ENCODE measurements at places on chromosomes 4 and X.

DNA sequence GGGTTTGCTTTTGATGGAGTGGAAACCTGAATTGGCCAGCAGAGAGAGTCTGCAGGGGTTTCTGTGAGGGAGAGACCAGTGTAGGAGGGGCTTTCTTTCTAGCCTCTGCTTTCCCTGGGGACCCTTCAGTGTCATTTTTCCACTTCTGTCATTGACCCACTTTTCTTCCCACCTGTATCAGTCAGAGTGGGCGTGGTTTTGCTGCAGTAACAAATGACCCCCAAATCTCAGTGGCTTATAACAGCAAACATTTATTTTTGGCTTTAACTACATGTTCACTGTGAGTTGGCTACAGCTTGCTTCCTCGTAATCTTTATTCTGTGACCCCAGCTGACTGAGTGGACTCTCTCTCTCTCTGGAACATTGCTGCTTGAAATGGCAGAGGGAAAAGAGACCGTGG, 25.6 kb upstream of the PTTG2 start:
- DNase-seq: no peak

DNA sequence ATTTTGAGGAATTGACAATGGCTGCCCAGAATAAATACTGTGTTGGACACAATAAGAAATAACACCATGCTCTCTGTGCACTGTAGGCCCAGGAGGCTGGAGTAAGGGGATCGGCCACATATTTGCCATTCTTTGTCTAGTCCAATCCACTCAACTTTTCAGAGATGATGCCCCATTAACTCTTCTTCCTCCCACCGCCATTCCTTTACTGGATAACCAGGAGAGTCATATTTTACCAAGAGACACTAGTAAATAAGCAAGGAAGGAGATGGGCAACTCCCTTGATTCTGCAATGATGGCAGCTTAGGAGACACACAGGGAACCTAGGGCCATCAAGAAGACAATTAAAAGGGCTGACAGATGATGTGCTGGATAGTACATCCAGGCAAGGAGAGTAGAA, 87.9 kb upstream of the GPC3 start:
- no peak for DNase-seq

DNA sequence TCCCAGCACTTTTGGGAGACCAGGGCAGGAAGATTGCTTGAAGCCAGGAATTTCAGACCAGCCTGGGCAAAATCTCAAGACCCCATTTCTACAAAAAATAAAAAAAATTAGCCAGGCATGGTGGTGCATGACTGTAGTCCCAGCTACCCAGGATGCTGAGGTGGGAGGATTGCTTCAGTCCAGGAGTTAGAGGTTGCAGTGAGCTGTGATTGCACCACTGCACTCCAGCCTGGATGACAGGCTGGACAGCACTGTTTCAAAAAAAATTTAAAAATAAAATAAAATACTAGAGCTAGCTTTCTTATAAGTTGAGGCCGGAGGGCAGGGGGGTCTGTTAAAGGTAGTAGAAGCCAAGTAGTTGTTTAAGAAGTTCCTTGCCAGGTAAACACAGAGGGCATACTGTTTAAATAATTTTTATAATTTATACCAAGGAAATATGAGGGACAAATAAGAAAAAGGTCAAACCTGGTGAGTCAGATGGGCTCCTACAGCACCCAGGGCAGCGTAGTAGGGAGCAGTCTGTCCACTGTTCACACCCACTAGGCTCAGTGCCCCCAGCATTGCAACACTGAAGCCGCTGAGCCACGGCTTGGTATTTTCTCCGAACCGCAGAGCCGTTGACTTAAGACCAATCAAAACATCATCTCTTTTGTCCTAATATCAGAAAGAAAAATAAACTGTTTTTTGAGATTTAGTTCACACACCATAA, 17.3 kb downstream of the COQ2 start:
- peak; percentile 80 for DNase-seq

DNA sequence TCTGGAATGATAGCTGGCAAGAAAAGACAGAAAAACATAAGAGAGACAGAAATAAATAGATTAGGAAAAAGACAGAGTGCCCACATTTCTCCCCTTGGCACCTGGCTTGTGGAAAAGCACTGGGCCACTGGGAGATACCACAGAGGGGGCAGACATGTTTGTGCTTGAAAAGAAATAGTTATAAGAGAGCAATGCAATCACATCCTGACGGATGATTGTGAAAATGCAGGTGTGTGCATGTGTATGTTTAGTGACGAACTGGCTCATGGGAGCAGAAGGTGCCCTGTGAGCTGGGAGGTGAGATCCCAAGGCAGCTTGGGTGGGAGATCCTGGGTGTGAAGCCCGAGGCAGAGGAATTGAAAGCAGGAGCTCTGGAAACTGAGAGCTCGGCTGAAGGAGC, 617.9 kb downstream of the BCOR start:
- DNase-seq: no peak

- DNase-seq: no peak
These were observed 6.9 kb downstream of the L1CAM start for GRCh38 chrX:153878969-153879653.

DNA sequence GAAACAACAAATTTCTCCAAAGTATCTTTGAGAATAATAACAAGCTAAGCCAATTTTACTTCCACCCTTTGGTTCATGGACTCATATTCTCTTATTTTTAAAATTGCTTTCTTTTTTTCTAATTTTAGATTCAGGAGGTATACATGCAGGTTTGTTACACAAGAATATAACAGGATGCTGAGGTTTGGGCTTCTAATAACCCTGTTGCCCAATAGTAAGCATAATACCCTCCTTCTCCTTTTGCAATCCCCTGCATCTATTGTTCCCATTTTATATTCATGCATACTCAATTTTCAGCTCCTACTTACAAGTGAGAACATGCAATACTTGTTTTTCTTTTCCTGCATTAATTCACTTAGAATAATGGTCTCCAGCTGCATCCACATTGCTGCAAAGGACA, 202.3 kb upstream of the FSTL5 start:
- DNase-seq: no peak

- DNase-seq: peak; percentile 86
These were observed 39.5 kb upstream of the MAP3K15 start for GRCh38 chrX:19554786-19555185.

GRCh38 chrX:101478366-101478765, 6.9 kb upstream of the ARMCX4 start:
- DNase-seq: peak; percentile 42

DNA sequence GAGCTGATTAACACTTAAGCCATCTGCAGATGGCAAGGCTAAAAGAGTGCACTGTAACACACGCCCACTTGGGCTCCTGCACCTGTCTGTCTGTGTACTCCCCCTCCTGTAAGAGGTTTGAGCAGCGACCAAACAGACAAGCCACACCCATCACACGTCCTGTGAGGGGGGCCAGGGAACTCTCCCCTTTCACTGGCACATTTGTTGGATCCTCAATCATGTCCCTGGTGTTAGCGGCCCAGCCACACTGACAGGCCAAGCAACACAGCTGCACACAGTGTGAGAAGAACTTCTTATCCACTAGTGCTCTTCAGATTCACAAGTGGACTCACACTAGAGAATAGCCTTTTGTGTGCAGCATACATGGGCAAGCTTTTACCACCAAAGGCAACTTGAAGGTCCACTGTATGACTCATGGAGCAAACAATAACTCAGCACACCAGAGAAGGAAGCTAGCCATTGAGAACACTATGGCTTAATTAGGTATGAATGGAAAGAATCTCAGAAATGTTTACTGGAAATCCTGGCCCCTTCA, 29.1 kb upstream of the UTP14A start:
- DNase-seq: peak; percentile 74

GRCh38 chr4:122616915-122617596, 3.8 kb downstream of the IL21 start:
- DNase-seq: no peak

DNA sequence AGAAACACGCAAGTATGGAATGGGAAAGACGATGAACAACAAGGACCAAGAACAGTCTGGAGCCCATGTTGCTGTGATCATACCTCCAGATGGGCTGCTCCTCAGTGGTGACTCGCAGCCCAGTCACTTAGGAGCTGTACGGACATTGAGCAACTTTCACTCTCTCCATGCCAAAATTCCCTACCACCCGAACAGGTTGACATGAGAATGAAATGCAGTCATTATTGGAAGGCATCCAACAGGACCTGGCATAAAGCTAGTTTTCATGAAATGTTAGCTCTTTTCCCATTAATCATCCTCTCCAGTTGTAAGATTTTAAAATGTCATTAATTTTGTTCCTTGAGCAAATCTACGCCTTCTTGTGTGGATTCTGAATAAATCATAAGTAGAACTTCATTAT, 82.7 kb upstream of the GPM6B start:
- peak; percentile 86 for DNase-seq

DNA sequence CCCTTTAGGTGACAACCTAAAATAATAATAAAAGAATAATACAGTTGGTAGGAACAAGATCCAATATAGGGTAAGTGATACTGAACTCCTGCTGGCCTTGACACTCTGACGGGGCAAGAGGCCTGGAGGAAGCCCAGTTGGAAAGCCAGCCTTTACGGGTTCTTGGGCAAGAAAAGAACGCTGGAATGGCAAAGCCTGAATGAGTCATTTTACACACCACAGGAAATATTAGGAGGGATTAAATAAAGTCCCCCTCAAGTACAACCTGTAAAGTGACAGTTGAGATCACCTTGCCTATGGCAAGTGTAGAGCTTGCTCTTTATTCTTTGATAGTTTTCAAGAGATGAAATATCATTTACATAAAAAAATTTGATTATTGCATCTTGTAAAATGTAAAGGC, 244.5 kb upstream of the TLL1 start:
- no peak for DNase-seq

- DNase-seq: peak; percentile 21
These were observed 427.2 kb downstream of the FAT4 start for GRCh38 chr4:125741825-125742452.

- peak; percentile 20 for DNase-seq
These were observed 95.8 kb downstream of the DHX15 start for GRCh38 chr4:24488399-24489164.

GRCh38 chr4:138437263-138437851, 195.2 kb upstream of the SLC7A11 start:
- no peak for DNase-seq

- DNase-seq: no peak
These were observed 35.1 kb downstream of the TEC start for GRCh38 chr4:48234575-48234974.

GRCh38 chr4:109760682-109761081, 30.8 kb upstream of the PLA2G12A start:
- DNase-seq: no peak

GRCh38 chrX:71622576-71623450, 4.5 kb upstream of the CXCR3 start:
- DNase-seq: peak; percentile 58

- DNase-seq: peak; percentile 62
These were observed 139.5 kb downstream of the SLIT2 start for GRCh38 chr4:20391198-20391597.

GRCh38 chr4:4803216-4803911, 56.1 kb upstream of the MSX1 start:
- no peak for DNase-seq

DNA sequence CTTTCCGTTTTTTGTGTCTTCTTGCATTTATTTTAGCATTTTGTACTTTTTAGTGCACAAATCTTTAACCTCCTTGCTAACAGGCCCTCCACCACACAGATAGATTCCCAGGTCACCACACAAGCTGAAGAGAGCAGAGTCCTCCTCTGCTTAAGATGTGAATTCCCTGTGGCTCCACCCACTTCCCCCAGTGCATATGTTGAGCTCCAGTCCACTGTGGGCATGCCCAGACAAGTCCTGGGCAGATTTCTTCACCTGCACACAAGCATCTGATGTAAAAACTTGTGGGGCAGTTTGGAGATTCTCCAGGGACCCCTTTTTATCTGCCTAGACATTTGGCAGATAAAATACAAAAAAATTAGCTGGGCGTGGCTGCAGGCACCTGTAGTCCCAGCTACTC, 19.8 kb upstream of the PASD1 start:
- DNase-seq: no peak

DNA sequence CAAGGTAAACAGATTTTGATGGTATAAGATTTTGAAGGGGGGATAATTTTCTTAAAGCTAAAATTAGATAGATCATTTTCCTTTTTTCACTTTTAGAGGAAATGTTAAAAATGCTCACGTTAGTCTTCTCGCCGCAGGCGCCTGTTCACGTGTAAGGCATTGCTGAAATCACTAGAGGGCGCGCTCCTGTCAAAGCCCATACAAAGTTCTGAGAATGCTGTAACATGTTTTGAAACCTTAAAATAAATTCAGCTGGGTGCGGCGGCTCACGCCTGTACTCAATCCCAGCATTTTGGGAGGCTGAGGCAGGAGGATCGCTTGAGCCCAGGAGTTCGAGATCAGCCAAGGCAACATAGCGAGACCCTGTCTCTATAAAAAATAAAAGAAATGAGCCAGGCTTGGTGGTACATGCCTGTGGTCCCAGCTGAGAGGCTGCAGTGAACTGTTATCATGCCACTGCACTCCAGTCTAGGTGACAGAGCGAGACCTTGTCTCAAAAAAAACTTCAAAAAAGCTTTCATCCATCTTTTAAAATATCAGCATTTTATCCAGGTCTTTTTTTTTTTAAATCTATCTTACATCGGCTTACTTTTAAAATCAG, 138.0 kb downstream of the RBMX2 start:
- DNase-seq: peak; percentile 4

- no peak for DNase-seq
These were observed 77.3 kb downstream of the DCAF8L1 start for GRCh38 chrX:27903960-27904359.

- DNase-seq: no peak
These were observed 68.2 kb downstream of the ZNF827 start for GRCh38 chr4:145870155-145871020.

DNA sequence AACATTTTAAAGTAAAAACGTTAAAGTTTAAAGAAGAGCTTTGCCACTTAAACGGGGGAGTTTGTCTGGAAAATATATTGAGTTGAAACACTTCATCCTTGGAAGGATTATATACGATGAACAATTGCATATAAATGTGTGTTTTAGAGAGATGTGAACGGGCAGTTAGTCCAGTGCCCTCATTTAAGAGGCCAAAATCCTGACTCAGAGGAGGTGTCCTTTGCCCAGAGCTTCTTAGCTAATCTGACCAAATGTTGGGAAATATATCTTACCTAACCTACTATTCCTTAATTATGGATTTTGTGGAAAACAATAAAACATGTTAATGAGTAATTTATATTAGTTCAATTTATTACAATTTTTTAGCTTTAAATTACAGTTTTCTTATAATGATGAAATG, 327.2 kb upstream of the DIPK2B start:
- DNase-seq: peak; percentile 22

DNA sequence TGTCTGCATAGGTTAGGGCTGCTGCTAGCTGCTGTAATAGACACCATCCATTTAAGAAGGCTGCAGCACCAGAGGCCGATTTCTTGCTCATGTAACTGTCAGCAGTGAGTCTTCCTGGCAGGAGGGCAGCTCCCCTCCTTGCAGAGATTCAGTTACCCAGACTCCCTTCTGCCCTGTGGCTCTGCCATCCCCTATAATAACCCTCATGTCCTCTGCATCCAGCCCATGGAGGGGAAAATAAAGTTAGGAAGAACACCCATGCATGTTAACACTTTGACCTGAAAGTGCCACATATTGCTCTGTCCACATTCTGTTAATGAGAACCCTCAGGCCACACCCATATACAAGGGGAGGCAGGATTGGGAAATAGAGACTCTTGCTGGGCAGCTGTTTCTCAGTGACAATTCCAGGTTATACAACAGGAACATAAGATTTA, 5.4 kb downstream of the STBD1 start:
- DNase-seq: no peak

- DNase-seq: no peak
These were observed 2.7 kb downstream of the GSX2 start for GRCh38 chr4:54102531-54103106.

GRCh38 chrX:69088171-69088938, 76.9 kb downstream of the PJA1 start:
- no peak for DNase-seq

GRCh38 chrX:69615779-69616456, at the start of gene EDA:
TSS of gene EDA (plus strand) at chrX:69616113.
- peak; percentile 4 for DNase-seq
